ENCODE measurements at places on chromosomes 16 and 17.

DNA sequence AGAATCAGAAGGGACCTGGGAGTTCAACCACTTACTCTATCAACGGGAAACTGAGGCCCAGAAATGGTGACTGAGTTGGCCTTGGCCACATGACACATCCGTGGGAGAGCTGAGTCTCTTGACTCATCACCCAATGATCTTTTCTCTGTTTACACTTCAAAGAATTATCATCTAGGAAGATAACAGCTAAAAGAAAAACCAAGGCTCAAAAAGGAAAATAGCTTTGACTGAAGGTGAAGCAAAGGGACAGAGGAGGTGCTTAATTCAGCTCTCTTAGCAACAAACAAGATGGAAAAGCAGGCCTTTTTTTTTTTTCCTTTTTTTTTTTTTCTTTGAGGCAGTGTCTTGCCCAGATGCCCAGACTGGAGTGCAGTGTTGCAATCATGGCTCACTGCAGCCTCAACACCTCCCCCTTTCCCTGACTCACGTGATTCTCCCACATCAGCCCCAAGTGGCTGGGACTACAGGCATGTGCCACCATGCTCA, 16.7 kb downstream of the ERCC4 start:
- DNase-seq, result no peak

DNA sequence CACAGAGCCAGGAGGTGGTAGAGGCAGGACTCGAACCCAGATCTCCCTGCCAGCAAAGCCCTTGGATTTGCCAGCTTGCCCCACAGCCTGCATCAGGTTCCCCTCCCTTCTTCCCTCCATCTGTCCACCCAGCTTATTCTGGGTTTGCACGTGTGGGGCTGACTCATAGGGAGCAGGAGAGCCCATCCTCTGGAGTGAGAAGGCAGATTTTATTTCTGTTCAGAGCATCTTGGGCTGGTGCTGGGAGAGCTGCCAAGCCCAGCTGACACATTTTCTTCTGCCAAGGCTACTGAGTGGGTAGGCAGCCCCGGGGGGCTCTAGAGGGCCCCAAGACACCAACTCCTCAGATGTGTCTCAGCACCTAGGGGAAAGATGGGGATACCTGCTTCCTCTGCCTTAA, 106.3 kb upstream of the CRHR1 start:
- DNase-seq, result no peak

GRCh38 chr17:17751489-17752088, 70.3 kb downstream of the RAI1 start:
- DNase-seq, result no peak

DNA sequence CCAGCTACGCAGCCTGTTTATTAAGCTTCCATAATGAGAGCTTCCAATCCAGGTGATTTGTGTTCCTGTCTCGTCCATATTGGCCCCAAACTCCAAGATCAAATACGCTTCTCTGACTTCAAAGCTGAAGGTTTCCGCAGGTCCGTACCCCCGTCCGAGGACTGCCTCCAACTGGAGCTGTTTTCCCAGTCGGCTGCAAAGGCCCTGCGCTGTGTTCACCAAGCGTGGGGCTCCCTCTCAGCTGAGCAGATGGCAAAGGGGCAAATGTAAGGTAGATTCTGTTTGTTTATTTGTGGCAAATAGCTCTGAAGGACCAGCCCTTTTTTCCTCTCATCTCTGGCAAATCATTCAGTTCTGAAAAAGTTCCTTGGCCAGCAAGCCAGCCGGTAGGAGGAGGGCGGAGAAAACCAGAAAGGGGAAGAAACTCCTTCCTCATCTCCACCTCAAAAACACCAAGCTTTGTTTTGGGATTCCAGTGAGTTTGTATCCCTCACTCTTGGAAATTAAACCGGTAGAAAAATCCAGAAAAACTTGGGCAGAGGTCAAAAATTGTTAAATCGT, 35.2 kb downstream of the NXN start:
- no peak for DNase-seq

- no peak for DNase-seq
Measured at GRCh38 chr17:382644-383533, 30.3 kb upstream of the RPH3AL start.

DNA sequence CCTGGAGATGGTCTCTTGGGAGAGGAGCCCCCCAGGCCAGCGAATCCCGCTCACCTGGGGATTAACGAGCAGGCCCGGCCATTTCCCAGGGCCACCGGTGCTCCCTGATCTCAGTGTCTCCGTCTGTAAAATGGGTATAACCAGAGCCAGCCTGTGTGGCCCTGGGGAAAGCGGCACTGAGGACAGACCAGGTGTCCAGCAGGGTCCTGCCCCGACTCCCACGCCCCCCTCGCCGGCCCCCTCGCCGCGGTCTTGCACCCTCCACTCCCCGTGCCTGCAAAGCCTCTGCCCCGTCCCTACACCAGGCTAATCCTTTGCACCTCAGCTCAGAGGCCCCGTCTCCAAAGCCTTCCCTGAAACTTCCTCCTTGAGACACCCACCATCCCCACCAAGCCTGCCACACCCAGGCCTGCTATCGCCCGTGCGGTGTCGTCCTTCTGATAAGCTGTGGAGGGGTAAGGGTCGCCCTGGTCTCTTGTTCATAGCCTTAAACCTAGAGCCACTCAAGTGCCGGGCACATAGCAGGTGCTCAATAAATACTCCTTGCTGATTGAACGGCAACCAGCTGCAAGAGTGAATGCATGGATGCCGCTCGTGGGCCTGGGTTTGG, 259.1 kb downstream of the C16orf95 start:
- DNase-seq, result no peak

- no peak for DNase-seq
Measured at GRCh38 chr16:60816461-60816860, 1219.8 kb downstream of the CDH8 start.

DNA sequence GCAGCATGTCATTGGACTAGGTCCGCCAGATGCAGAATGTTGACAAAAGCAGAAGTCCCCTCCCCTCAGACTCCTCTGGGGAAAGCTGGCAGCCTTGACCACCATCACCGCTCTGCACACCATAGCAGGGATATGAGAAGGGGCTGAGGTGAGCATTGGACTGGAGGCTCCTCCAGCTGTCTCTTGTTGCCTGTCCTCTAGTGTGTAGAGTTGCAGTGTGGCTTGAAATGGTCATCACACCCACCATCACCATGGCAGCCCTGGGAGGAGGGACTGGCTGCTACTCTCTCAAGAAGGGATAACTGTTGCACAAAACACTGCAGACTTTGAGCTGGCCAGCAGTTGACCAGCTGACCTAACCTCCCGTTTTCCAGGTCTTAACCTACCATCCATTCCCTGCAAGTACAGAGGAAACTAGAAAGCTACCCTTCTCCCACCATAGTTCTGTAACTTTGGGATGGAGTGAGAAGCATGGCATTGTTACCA, 38.3 kb downstream of the HLF start:
- no peak for DNase-seq

- no peak for DNase-seq
Measured at GRCh38 chr17:47942096-47942510, 732 bp downstream of the PNPO start.

DNA sequence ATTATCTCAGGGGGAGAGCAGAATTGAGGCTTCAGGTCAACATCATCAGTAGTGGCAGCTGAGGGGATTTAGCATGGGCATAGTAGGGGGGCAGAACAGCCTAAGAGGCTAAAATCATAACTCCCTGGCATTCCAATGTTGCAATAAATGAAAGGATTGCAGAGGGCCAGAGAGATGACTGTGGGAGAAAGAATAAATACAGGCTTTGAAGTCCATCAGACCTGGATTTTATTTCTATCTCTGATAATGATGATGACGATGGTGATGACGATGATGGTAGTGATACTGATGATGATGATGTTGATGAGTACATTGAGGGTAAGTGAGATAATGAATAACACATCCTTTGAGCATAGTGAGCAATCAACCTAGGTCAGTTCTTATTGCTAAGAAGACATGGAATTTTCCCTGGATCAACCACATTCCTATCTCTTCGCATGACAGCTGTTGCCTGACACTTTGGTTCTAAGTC, 107.4 kb upstream of the CDH11 start:
- no peak for DNase-seq

DNA sequence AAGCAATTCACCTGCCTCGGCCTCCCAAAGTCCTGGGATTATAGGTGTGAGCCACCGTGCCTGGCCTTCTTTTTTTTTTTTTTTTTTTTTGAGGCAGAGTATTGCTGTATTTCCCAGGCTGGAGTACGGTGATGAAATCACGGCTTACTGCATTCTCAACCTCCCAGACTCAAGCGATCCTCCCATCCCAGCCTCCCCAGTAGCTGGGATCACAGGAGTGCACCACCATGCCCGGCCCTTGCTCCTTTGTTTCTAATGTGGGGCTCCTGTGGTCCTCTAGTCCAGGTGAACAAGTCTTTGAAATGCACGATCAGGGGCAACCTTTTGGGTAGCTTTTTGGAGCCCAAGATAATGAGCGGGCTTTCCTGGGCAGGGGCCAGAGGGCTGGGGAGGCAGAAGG, 23.2 kb downstream of the CMIP start:
- DNase-seq, result no peak

- no peak for DNase-seq
Measured at GRCh38 chr17:8477715-8478441, 42.2 kb downstream of the NDEL1 start.

- no peak for DNase-seq
Measured at GRCh38 chr17:69357701-69358100, 30.8 kb upstream of the ABCA5 start.

Data from stimulated activated CD8-positive, alpha-beta memory T cell treated with anti-CD3 and anti-CD28 coated beads, Interleukin-7, amount 100 ng/mL, for 1 hour (primary cell).